ENCODE measurements at places on chromosomes 2 and 18.

DNA sequence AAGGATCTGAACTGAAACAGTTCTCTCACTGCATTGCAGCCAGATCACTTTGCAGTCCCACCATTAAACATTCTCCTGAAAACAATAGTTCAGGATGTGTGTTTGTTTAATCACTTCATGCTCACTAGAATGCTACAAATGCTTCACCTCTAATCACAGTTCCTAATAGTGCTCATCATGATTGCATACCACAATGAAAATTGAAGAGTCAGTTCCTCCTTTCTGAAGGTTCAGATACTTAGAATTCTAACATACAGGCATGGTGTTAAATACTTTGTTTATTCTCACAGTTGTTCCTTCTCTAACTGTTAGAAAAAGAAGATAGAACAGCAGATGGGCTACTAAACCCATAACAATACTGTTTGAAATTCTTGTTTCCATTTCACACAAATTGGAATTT, 622.3 kb upstream of the ACVR2A start:
- no peak for DNase-seq

DNA sequence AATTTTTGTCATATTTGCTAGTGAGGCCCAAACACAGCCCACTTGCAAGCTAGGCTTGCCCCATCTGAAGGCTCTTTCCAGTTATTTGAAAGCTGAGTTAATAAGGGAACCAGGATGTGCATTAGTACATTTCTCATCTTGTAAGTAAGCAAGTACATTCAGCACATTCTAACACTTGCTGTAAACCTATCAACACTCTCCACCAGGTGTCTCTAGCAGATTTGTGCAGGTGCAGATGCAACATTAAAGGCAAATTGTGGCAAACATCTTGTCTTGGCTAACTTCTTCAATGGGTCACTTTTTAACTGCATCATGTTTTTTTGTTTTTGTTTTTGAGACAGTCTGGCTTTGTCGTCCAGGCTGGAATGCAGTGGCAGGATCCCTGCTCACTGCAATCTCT, 25.3 kb upstream of the MFSD6 start:
- no peak for DNase-seq

- DNase-seq: no peak
These were observed 412.4 kb upstream of the LRATD1 start for GRCh38 chr2:14220101-14220500.

GRCh38 chr2:238378230-238379095, 48.3 kb upstream of the ASB1 start:
- DNase-seq: no peak

GRCh38 chr18:10476338-10476791, 21.9 kb downstream of the APCDD1 start:
- no peak for DNase-seq

GRCh38 chr2:186891185-186891621, 42.2 kb upstream of the ZSWIM2 start:
- DNase-seq: no peak

- no peak for DNase-seq
These were observed 170.6 kb downstream of the SLC8A1 start for GRCh38 chr2:40281021-40281940.

DNA sequence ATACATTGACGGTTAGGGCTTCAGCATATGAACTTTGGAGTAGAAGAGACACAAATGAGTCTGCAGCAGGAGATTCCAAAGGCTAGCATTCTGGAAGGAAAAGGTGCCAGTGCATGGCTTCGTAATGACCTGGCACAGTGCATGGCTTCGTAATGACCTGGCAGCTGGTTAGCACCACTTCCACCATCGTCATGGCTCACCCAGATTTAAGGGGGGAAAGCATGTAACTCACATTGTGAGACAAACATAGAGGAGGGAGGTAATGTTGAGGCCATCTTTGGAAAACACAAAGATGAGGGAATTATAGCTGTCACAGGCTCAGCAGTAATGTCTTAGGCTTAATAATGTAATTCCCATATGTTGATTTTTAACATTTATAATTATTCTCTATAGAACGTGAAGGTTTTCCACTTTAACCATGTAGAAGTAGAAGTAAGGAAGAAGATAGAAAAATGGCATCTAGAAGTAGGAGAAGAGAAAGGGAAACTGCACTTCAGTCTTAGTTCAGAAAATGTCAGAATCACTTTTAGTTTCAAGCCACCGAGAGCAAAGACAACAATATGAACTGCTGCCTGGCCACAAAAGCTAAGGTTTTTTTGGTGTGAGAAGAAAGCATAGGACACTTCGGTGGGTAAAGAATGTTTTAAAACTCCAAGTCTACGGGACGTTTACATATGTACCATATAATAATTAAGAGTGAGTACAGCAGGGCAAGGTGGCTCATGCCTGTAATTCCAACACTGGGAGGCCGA, 6.8 kb upstream of the STK25 start:
- DNase-seq: no peak

DNA sequence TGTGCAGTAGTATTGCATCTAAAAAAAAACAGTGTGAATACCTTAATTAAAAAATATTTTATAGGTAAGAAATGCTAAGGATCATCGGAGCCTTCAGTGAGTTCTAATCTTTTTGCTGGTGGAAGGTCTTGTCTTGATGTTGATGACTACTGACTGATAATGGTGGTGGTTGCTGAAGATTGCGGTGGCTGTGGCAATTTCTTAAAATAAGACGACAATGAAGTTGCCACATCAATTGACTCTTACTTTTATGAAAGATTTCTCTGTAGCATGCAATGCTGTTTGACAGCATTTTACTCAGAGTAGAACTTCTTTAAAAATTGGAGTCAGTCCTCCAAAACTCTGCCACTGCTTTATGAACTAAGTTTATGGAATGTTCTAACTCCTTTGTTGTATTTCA, 36.2 kb downstream of the GLS start:
- DNase-seq: no peak
